HCEC 1CT (cell line): ENCODE measurements at places on chromosomes 6 and 20.

GRCh38 chr20:36916199-36916598 is 35.3 kb downstream of the SAMHD1 start:
- DNase-seq, result no peak

DNA sequence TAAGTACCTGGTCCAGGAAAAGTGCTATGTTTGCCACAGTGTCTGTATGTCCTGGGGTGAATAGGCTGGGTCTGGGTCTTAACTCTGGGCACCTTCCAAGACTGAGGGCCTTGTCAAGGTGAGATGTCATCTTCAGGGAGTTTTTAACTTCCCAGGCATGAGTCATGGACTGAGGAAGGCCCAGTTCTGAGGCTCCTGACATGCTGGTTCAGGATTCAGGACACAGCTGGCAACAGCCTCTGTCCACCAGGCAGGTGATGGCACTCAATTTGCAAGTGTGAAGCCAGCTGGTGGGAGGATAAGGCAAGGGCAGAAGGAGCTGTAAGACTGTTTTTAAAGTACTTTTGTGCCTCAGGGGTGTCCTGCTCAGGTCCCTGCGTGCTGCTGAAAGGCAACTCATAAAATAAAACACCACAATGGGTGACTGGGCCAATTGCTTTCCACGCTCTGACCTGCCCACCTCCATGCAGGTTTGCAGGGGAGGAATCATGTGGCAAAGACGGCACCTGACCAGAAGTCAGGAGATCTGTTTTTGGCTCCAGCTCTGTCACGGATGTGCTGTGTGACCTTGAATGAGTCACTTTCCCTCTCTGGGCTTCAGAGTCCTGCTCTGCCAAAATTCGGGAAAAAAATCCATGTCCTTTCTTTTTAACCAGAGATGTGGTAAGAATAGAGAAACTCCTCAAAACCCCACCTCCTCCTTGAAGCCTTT is 4.9 kb upstream of the PACSIN1 start:
- DNase-seq, result no peak

GRCh38 chr6:16139556-16139955 is 10.7 kb downstream of the MYLIP start:
- DNase-seq, result no peak

DNA sequence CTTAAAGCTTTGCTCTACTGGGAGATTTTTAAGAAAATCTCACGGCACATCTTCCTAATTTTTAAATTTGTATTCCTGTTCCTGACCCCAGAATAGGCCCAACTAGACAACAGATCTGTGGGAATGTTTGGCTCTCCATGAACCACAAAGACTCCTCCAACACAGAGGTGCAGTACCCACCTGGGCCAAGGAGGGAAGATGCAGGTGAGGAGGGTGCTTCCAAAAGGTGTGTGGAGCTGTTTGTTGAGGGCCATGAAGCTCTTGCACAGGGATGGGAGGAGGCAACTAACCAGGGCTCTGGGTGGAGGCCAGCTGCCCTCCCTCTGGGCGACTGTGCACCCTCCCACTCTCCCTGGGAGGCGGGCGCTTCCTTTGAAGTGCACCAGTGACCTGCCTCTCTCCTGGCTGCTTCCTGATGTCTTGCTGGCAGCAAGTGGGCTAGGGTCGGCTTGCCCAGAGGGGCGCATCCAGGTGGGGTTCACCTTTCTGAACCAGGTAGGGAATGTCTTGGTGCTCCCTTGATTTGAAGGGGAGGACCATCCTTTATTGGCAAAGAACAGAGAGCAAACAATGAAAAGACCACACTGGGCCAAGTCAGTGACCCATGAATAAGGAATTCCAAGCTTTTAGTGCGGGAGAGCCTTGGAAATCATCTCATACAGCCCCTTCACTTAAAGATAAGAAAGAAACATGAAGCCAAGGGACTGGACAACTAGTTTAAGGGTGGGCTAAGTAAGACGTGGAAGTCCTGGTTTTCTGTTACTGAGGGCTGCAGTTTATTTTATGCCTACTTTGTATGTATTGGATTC is 76.0 kb downstream of the ANKRD6 start:
- DNase-seq, result no peak

DNA sequence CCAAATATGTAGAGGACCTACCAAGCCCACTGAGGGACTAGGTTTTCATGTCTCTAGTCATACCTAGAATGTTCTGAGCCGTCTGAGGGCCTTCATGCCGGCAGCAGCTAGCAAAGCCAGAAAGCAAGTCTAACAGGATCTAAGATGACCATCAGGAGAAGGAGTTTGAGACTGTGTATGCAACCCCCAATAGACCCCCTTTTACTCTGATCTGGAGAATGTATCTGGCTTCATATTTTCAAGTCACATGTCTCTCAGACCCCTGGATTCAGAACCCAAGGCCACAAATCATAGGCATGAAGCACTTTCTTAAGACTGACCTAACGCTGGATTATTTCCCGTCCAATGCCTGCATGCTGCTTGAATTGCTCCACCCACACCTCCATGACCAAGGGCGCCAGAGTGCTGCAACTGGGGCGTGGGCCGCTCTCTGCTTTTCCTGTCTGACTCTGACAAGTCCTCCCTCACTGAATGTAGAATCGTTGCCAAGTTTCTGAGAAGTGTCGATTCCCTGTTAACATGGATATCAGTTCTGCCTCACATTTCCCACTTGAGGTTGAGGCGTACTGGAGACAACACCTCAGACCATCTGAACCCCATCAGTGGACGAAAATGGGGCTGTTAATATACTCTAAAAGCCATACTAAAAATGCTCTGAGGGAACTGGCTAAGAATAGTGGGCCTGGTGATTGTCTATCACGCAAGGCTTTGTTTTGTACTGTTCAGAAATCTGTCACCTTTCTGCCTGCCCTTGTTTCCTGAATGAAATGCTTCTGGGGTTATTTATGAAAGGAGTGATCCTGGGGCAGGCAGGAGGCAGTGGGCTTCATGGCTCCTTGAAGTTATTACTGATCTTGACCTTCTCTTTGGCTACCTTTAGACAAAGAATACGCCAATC is 23.9 kb upstream of the ASXL1 start:
- DNase-seq, result no peak

DNA sequence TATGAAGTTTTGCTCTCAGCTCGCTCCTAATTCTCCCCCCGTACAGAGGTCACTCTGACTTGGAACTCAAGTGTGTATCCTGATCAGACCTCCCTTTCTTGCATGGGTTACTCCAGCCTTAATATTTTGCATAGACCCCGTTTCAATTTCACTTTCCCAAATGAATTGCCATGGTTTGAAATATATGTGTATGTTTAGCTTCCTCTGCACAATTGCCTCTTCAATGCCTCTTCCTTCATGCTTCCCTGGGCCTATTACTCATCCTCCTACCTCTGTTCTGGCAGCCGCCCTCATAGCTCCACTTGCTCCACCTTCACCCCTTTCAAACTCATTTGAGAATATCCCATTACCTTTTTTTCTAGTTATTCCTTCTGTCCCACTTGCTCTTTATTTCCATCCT is 90.0 kb upstream of the SAMD5 start:
- DNase-seq, result no peak

- no peak for DNase-seq
Observed at GRCh38 chr6:109861946-109862345, 116.2 kb upstream of the GPR6 start.

DNA sequence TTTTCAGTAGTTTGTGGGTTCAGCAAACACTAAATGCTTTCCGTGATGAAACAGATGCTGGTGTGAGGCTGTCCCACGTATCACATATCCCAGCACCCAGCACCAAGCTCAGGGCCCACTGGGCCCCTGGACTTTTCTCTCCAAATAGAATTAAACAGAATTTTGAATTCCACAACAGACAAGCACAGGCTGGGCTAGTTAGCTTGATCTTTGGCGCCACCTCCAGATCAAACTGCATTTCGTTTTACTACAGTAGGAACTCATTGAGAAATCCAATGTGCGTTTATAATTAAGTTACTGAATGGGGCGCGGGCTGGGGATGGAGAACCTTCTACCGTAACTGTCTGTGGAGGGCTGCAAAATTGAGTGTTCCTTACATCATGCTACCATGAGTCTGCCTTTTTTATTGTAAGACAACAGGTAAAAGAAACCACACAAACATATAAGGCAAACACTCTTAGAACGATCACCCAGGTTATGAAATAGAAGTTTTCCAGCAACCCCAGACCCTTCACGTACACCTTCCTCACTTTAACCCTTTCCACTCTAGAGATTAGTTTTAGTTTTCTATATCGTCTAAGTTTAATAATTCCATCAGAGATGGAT is 107.8 kb downstream of the ZFP64 start:
- peak; percentile 49 for DNase-seq

- DNase-seq, result no peak
Observed at GRCh38 chr6:170151804-170152123, 139.1 kb downstream of the DLL1 start.

DNA sequence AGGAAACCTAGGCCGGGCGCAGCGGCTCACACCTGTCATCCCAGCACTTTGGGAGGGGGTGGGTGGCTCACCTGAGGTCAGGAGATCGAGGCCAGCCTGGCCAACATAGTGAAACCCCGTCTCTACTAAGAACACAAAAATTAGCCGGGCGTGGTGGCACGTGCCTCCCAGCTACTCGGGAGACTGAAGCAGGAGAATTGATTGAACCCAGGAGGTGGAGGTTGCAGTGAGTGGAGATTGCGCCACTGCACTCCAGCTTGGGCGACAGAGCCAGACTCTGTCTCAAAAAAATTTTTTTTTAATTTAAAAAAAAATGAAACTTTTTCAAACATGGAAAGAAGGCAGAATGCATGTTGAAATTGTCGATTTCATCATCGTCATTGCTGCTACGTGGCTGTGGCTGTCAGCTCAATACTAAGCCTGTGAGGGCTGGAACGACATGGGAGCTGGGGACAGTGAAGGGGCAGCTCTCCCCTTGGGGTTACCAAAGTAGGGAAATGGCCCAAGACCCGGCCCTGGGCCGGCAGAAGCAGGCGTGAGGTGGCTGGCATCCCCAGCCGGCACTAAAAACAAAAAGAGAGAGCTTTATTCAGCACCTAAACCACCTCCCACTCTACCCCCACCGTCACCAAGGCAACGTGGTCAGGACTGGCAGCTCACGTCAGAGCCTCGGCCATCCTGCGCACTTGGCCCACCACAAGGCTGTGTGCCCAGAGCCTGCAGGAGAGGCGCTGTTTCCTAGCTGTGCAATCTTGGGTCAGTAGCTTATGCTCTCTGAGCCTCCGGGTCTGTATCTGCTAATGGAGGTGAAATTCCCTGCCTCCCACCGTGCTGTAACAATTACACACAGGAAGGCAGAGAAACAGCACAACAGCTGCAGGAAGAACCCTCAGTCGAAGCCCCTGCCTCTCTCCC is 30.8 kb downstream of the AGPAT4 start:
- no peak for DNase-seq

DNA sequence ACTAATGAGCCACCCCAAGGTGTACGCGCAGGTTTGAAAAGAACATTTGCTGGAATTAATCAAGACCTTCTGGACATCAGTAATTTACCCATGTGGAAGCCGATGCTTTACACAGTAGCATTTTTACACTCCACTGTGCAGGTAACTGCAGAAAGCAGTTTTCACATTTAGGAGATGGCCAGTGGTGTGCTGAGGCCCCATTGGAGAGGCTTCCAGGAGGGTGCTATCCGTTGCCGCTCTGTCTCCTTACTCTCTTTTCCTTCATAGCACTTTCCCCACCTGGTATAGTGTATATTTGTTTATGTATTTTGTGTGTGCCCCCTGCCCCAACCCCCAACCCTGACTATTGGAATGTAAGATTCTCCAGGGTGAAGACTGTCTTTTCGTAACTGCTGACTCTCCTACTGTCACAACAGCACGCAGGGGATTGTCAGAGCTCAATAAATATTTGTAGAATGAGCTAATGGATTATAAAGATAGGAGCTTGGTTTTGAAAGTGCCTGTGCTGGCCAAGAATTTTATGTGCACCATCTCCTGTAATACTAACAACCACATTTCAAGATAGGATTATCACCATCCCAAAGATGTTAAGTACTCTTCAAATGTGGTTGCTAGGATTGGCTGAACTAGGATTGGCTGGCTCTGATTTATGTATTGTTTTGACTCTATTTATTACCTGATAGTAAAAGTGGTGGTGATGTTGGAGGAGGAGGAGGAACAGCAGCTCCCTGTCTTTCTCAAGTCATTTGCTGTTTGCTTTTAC is 74.0 kb upstream of the GLP1R start:
- DNase-seq, result no peak

- DNase-seq, result no peak
Observed at GRCh38 chr6:168999392-168999791, 254.3 kb downstream of the THBS2 start.

DNA sequence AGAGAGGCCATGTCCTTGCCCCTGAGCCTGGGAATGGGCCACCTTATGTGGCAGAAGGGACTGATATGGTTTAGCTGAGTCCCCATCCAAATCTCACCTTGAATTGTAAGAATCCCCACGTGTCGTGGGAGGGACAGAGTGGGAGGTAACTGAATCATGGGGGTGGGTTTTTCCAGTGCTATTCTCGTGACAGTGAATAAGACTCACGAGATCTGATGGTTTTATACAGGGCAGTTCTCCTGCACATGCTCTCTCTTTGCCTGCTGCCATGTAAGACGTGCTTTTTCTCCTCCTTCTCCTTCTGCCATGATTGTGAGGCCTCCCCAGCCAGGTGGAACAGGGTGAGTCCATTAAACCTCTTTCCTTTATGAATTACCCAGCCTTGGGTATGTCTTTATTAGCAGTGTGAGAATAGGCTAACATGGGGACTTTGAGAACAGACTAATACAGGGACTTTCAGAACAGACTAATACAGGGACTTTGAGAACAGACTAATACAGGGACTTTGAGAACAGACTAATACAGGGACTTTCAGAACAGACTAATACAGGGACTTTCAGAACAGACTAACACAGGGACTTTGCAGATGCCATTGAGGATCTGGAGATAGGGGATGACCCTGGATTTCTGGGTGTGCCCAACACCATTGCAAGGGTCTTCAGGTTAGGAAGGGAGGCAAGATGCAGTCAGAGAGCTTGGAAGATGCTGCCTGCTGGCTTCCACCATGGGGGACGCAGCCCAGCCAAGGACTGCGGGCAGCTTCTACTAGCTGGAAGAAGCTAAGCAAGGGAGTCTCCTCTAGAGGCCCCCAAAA is 86.9 kb downstream of the RAMACL start:
- DNase-seq, result no peak
